ENCODE measurements at places on chromosomes 1 and 21. TPM values are rescaled to one million over a fixed set of nuclear protein-coding genes. Genes with fewer than 3 reads are reported as not detected.

INAVA gene
- total RNA-seq = 7.5 TPM

GRCh38 chr1:247904122-247904521, 8.7 kb downstream of the OR2W3 start:
- no peak for DNase-seq

DNAJC6 gene
- total RNA-seq = 6.2 TPM

GRCh38 chr1:154661110-154661509, 53.1 kb upstream of the ADAR start:
- no peak for DNase-seq

GRCh38 chr1:38772026-38772425, 87.5 kb downstream of the RRAGC start:
- DNase-seq = no peak

- DNase-seq = no peak
These were observed 6.2 kb downstream of the HPCAL4 start for GRCh38 chr1:39685071-39685470.

KRTAP12-2 gene
- not detected for total RNA-seq

GRCh38 chr21:21309510-21309909, 311.3 kb downstream of the NCAM2 start:
- no peak for DNase-seq

- DNase-seq = no peak
These were observed 3.8 kb downstream of the ELOVL1 start for GRCh38 chr1:43363935-43364525.

DNA sequence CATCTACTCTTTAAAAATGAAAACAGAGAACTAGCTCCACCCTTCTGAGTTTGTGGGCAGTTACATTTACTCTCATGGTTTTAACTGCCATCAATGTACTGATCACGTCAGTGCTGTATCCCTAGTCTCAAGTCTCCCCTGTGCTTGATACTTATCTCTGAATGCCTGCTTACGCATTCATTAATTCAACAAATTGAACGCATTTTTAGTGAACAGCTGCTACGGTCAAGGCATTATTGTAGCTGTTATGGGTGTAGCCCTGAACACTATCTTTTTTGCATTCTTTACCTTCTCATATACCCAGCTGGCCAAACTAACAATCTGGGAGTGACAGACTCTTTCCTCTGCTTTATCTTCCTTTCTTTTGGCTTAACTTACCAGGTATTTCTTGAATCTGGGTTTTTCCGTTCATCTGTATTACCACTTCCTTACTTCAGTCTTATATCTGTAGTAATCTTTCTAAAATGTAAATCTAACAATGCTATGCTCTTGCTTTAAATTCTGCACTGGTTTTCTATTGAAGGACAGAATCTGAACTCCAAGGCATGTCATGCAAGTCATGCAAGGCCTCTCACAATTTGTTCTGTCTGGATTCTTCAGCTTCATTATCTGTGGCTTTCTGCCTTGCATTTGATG, 33.3 kb downstream of the SMG7 start:
- DNase-seq = no peak

DNA sequence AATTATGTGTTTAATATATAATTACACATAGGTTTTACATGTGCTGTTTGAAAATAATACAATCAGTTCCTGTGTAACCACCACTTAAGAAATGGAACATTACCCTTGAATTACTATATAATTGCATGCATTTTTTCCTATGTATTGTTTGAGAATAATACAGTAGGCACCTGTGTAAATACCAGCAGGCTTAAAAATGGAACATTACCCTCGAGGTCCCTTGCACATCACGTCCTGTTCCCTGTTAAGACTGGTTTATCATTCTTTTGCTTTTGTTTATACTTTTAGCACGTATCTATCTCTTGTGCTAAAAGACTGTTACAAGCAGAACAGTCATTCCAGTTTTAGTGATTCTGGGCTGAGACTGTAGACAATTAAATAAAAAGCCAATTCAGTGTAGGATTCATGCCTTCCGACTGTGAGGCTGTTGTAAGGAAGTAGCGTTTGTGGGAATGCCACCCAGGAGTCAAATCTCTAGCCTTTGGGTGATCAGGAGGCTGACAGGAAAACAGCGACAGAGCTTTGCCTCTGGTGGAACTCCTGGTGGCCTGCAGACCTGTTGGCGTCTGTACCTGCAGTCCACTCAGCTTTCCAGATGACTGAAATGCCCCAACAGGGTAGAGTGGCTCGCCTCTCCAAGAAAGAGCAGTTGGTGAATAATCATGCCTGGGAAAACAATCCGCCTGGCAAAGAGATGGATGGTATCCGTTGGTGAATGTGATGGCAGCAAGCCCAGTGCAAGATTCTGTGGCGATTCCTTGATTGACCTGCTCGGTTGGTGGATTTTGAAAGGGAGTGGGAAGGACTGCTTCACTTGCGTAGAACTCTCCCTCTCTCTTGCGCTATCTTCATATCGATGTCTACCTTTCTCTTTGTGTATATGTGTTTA, 58.0 kb downstream of the DISC1 start:
- peak; percentile 62 for DNase-seq

- no peak for DNase-seq
These were observed 192.2 kb downstream of the PRDM2 start for GRCh38 chr1:13892198-13892597.

SPATA21 gene
- not detected for total RNA-seq

GRCh38 chr1:93607814-93608186, 73.8 kb downstream of the BCAR3 start:
- DNase-seq = no peak

MYCL gene
- 0.32 TPM for total RNA-seq

Measured in breast epithelium (tissue), 4 donors.